ENCODE measurements at places on chromosomes 1 and 21.

DNA sequence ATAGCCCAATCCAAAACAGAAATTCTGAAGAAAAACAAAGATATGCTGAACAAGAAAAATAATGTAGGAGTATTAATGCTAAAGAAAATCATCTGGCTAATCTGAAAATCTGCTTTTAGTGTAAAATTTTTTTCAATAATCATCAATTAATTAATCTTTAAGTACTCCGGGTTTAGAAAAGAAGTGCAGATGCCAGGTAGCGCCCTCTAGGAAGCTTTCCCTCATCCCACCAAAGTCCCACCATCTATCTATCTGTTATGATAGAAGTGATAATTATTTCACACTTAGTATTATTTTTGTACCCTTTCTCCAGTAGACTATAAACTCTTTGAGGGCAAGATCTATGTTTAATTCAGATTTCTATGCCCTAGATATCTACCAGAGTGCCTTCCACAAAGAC is 240.3 kb downstream of the AKT3 start:
- no peak for DNase-seq

GRCh38 chr1:43134068-43134467 is 38.0 kb downstream of the EBNA1BP2 start:
- no peak for DNase-seq

DNA sequence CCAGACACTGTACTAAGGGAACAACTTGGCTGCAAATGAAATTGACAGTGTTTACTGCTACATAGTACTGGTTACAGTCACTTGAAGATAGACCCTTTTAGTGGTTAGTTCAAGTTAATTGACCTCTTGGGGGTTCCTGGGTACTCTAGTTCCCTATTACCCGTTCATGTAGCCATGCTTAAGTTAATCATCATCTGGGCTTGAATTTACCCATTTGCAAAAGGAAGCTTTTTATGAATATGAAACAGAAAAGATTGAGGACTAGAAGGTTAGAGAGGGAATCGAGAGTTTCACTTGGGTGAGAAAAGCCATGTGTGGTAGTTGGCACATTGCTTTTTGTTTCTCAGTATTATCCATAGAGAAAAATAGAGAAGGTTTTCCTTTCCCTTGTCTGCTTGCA is 2.7 kb downstream of the MIA3 start:
- DNase-seq: no peak

GRCh38 chr1:223513309-223513708 is 120.1 kb downstream of the CCDC185 start:
- DNase-seq: no peak

Measured in activated T-cell treated with anti-CD3 and anti-CD28 coated beads for 4 hours (primary cell).